ENCODE measurements at places on chromosomes 6 and 20.

- DNase-seq: no peak
Observed at GRCh38 chr6:33243476-33243875, 28.2 kb downstream of the VPS52 start.

DNA sequence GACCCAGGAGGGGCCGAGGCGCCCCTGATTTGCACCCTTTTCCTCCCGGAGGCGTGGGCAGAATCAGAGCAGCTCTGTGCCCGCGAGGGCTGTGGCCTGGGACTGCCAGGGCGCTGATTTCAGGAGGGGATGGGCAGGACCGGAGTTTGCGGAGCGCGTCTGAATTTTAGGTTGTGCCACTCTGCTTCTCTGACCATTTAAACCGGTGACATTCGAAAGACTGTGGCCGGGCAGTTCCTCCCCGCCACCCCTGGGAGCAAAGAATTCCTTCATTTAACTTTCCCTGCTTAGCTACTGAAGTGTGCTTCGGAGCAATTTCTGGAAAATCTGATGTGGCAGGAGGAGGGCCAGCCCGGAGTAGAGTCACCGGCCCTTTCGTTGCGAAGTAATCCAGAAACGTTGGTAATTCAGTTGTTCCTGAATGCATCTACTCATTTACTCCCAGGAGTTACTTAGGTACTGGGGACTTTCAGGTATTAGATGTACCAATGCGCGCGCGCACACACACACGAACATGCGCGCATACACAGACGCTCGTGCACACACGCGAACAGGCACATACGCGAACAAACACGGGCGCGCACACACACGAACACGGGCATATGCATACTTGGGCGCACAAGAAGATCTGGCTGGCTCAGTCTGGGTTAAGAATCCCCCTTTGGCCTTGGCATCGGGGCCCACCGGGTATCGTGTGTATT, 568 bp downstream of the CCDC170 start:
- no peak for DNase-seq

DNA sequence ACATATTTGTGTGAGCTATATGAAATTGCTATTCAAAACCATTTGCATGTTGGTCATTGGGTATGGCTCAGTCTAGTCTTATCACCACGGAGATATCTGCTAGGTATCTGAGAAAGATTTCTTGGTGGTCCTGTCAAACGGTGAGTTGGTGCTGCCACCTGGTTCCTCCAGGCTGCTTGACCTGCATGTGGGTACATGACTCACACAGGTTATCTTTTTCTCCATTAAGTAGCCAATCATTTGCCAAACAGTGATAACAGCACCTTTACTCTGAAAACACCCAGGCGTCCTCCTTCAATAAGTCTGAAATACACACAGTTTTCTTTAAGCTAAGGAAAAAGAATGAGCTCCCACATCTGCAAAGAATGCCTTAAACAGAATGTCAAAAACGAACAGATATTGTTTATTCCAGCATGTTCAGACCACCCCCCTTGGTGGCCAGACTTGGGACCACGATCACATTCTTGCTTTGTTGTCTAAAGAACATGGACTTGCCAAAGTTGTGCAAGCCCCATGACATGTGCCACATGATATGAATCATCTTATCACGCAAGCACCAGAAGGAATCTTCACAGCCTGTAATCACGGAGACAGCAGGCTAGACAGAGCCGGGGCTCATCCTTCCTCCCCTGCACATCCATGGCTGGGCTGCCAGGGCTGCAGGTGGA, 200.7 kb upstream of the THBS2 start:
- DNase-seq: no peak

DNA sequence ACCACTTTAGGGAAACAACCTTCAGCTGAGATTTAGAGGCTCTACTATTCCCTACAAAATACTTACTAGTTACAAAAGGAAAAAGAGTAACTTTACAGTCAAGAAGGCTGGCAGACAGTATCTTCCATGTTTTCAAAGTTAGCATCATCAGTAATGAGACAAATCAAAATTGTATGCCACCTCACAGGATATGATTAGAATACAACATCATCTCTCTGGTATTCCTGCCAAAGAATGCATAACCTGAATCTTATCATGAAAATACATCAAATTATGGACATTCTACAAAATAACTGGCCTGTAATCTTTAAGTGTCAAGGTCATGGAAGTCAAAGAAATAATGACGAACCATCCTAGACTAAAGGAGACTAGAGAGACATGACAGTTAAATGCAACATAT, 38.4 kb downstream of the CDK5RAP1 start:
- DNase-seq: no peak

DNA sequence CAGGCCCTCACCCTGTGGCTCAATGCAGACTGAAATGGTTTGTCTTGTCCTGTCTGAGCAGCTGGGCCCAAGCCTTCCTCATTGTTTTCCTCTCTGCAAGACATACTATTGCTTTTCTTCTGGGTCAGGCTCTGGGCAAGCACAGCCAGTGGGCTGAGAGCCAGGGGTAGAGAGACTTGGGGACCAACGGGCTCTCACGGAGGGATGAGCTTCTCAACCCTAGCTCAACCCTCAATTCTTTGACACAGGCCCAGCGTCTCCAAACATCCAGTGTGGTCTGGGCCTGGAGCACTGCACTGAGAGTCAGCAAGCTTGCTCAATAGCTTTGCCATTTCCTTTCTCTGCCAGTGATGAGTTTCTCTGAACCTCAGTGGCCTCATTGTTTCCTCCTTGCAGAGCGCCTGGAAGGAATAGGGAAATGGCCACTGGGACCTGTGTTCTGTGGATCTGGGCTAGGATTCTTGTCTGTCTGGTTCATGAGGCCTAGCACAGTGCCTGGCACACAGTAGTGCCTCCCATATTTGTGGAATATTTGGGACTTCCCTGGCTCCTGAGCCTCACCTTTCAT, 9.3 kb downstream of the ANGPT4 start:
- no peak for DNase-seq

DNA sequence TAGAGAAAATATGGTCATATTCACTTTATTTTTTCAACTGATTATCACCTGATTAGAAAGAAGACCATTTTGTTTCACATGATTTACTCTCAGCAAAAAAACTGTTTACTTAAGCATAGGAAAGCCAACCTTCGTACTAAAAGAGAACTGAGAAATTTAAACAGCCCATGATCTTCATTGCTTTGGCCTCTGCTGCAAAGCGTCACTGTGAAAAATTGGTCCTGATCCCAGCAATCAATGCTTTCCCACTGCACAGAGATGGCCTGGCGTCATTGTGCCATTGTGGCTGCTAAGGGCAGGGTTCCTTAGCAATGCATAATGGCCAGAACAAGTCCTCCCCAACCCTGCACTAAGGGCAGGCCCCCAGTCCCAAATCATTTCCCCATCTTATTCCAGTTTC, 19.9 kb upstream of the THEMIS start:
- DNase-seq: no peak

DNA sequence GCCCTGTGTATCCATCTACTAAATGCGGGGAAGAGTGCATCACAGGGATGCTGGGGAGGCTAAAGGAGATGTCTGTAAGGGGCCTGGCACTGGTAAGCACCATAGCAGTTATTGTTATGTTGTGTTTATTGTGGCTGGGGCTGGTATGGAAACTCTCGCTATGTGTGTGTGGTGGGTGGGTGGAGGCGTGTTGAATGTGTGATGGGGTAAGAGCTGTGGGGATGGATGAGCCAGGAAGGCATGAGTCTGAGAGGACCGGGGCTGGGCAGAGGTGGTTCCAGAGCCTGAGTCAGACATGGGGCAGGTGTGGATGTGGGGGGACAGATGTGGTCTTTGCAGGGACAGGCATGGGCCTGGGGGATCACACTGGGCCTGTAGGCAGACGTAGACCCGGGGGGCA, 88.1 kb downstream of the GRM4 start:
- DNase-seq: no peak

- DNase-seq: no peak
Observed at GRCh38 chr6:52284131-52284459, 447 bp downstream of the MCM3 start.

DNA sequence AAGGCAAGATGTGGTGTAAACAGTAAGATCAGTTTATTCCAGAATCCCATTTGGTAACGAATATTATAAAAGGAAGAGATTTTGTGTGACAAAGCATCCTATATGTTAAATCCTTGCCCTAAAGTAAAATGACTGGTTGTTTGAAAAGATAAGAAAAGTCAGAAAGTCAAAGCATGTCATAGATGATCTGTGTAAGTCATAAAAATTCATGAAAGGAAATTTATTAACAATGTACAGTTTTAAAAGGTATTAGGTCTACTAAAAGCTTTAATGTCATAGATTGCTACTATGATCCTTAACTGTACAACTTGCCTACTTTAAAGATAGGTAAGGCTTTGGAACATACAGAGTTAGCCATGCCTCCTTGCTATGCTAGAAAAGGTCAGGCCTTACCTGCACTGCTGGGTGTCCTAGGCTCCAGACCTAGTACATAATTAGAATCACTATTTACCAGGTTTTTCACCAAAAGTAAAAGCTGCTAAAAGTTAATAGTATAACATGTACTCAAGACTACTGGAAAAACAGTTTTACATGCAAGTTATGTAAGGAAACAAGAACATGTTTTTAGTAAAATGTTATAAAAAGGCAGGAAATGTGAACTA, 1090.1 kb upstream of the ADGRB3 start:
- DNase-seq: no peak

GRCh38 chr6:138800377-138801150, 4.7 kb downstream of the ECT2L start:
- no peak for DNase-seq

- DNase-seq: no peak
Observed at GRCh38 chr6:7960141-7960540, 49.6 kb upstream of the TXNDC5 start.

Data from activated T-helper 1 cell treated with anti-CD3 and anti-CD28 coated beads, Interleukin-2, amount 50 U/mL, for 16 hours (primary cell).